Umbilical cord (tissue), 2 donors: ENCODE measurements at places on chromosomes 16 and 17.

GRCh38 chr17:80989586-80989913, 2.1 kb upstream of the CHMP6 start:
- no peak for DNase-seq

GRCh38 chr16:84647828-84648594, at the start of gene KLHL36:
KLHL36 (plus strand) TSS chr16:84648511; CDS start chr16:84650868, 2,357 bp downstream.
- peak; percentile 48 for DNase-seq

DNA sequence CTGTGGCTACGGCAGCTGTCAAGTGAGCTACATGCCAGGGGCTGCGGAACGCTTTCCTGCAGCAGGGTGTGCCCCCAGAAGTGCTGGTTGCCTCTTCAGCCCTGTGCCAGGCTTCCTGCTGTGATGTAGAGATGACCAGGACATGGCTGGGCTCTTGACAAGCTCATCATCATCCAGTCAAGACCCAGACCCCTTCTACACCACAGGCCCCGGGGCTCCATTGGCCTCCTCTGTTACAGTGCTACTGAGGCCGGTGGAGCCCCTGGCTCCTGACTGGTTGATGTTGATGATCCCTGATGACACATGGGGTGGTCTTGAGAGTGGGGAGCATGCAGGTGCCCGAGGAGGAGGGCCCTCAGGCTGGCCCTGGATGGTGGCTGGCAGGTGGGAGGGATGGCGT, 50.1 kb downstream of the B9D1 start:
- no peak for DNase-seq

DNA sequence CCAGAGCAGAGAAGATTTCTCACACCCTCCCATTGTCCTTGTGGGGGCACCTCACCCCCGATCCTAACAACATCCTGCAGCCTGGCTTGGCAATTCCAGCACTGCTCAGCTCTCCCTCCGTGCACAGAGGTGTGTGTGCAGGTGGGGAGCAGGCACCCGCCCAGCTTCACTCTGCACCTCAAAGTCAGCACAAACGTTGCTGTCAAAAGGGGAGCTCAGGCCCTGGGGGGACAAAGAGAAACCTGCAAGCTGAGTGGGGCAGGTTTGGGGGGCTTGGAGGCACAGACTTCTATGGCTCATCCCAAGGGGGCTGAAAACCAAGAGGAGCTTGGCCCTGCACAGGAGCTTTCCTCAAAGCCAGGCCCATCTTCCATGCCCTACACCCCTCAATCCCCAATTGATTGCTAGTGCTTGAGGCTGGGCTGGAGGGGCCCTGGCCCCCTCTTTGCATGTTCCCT, 231.9 kb upstream of the TNRC6C start:
- DNase-seq, result no peak

DNA sequence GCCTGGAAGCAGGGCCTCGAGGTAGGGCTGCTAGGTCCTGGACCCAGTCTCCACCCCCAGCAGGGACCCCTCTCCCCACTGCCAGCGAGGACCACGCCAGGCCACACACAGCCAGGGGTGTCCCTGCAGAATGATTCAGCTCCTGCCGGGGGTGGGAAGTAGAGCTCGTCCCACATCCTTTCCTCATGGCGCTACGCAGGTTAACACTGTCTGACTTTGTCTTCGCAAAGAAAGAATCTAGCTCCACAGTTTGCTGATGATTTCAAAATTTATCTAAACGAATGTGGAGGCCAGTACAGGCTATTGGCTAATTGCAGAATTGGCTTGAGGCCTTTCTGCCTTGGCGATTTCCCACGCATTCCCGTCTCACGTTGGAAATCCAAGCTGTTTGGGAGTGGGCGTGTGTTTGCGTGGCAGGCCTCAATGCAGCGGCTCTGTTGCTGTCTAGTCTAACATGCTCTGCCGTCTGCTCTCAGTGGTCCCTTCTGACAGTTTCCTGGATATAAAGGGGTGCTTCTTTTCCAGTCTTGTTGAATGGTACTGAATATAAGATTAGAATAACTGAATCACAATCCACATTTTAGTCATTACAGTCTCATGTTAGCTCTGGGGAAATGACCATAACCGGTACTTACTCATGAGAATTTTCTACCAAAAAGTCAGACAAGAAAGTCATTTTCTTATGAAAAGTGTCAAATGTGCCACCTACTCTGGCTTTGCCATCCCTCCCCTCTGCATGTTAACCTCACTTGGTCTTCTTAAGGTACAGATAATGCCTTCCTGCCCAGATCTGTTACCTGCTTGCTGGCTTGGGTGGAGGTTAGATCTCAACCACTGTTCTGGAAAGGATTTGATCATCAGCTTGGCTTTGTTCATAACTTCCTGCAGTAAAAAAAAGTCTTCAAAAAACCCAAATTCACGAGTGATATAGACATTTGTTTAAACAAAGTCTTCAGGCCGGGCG, 252.4 kb downstream of the NTN1 start:
- no peak for DNase-seq

DNA sequence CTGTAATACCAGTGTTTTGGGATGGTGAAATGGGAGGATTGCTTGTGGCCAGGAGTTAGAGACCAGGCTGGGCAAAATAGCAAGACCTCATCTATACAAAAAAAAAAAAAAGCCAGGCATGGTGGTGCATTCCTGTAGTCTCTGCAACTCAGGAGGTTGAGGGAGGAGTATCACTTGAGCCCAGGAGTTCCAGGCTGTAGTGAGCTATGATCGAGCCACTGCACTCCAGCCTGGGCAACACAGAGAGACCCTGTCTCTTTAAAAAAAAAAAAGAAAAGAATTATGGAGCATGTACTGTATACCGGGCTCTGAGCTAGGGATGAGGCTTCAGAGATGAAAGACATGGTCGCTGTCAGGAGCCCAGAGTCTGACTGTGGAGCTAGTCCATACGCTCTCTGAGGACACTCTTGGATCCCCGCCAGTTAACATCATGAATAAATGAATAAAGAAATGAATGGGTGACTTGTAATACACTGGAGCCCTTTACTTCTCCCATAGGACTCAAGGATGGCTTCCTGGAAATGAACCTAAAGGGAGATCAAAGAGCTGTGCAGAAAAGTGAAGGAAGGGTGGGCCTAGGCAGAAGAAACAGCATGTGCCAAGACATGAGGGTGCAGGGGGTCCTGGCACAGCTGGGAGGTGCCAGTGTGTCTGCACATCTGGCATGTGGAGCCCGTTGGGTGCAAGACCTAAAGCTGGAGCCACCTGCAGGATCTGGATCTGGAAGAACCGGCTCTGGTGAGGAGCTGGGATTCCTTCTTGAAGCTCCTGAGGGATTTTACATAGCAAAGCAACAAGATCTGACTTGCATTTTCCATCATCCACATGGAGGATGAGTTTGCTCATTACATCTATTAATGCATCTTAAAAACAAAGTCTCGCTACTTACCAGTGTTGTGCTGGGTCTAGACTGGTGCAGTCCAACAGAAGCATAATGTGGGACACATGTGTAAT, 120.4 kb downstream of the IRX3 start:
- DNase-seq, result no peak

- peak; percentile 85 for DNase-seq
These were observed 1.0 kb downstream of the ORAI3 start for GRCh38 chr16:30949650-30950515.

- DNase-seq, result no peak
These were observed 9.7 kb downstream of the C16orf54 start for GRCh38 chr16:29736112-29736511.
